Glutamatergic neuron (in vitro differentiated cells): ENCODE measurements at places on chromosomes 4 and X.
A peak's percentile ranks its signal among the peaks of the same experiment; 100 is the strongest.

DNA sequence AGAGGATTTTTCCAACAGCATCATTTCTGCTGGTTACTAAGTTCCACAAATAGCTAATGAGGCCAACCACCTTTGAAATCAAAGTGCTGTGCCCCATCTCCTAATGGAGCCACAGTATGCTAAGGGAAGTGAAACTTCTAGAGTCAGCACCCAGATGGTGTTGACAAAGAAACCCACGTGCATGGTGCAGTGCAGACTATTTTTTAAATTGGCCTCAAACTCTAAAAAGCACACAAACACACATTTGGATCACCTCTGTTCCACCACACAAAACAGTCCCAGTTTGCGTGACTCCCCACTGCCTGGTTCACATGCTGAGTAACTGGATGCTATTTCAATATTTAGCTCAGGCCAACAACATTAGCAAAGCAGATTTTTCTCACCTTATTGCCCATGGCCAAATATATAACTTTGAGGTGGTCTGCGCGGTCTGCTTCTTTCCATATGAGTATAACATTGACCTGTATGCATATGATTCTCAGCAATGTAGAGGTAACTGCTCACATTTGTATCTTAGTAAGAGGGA, 69.9 kb downstream of the AMELX start:
- DNase-seq: no peak

DNA sequence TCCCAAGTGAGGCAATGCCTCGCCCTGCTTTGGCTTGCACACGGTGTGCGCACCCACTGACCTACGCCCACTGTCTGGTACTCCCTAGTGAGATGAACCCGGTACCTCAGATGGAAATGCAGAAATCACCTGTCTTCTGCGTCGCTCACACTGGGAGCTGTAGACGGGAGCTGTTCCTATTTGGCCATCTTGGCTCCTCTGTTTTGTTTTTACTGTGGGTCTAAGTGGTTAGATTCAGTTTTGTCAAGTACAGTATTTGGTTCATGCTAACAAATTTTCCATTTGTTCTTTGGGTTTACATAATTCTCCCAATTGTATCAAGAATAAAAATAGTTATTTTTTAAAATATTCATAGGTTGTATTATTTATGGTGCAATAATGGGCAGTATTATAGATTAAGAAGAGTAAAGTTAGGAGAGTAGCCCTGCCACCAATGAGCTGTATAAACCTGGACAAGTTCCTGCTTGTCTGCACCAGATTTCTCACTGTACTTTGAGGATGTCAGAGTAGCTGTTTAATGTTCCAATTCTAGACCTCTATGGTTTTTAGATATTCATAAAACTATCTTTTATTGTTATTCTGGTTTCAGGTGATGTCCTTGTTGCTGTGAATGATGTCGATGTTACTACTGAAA, 23.4 kb downstream of the INTU start:
- no peak for DNase-seq

DNA sequence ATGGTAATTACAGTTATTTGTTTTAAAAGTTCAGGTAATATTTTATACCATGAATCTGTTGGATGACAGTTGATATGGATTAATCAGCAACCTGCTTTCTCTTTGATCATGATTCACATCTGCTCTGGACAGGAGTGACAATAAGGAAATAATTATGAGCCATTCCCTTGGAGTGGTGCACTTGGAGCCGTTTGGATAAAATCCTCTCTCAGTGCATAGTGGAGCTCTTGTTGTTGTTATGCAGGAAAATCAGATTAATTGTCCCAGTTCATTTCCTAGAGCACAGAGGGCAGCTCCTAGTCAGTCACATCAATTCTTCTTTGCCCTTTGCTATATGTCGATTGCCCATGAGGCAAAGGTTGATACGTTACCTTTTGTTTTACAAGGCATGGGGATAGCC, 668.3 kb upstream of the NR3C2 start:
- DNase-seq: no peak

DNA sequence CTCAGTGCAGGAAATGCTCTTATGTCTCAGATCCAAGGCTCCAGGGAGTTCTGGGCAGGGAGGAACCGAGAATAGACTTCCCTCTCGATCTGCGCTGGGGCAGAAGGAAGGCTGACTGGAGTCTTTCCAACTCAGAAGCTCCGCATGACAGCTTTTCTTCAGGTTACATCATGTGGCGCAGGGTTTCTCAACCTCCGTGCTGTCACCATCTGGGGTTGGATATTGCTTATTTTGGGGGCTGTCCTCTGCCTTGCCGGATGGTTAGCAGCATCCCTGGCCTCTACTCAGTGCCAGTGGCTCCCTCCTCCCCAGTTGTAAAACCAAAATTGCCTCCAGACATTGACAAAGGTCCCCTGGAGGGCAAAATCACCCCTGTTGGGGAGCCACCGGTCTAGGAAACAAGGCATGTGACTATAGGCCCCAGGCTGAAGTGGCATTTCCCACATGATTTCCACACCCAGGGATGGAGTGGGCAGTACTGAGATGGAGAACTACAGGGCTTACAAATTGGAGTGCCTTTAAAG, 21.4 kb downstream of the REELD1 start:
- no peak for DNase-seq

GRCh38 chr4:2598511-2599303, 62.3 kb downstream of the FAM193A start:
- no peak for DNase-seq

GRCh38 chrX:47576021-47576898, 6.0 kb upstream of the TIMP1 start:
- no peak for DNase-seq

- DNase-seq: no peak
These were observed 4.0 kb upstream of the EGF start for GRCh38 chr4:109908731-109909130.

DNA sequence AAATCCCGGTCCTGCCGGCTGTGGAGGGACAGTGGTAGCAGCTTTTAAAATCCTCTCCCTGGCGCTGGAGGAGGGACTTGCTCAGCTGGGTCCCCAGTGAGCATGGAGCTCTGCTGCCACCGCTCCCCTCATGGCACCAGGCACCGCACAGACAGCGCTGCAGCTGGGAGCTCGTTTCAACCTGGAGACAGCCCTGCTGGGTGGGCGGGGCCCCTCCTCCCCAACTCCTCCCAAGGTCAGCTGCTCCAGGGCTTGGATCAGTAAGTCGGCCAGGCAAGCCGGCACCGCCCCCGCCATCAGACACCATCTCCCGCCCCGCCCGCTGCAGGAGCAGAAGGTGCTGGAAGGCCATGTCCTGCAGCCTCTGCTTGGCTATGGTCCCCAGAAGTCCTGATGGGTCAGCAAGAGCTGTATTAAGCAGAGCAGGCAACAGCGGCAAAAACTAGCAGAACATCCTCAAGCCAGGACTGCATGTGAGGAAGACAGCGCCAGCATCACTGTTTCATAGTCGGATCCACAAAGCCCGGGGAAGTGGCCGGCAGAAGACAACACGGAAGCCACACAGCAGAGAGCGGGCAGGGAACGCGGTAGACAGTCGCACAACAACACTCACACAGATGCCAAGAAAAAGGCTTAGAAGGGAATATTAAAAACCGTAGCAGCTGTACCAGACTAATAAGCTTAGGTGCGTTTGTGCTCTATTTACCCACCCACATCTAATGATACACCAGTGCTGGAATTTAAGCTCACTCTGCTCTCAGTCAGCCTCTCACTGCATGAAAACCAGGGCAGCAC, 16.2 kb downstream of the ZFYVE28 start:
- DNase-seq: peak; percentile 60

DNA sequence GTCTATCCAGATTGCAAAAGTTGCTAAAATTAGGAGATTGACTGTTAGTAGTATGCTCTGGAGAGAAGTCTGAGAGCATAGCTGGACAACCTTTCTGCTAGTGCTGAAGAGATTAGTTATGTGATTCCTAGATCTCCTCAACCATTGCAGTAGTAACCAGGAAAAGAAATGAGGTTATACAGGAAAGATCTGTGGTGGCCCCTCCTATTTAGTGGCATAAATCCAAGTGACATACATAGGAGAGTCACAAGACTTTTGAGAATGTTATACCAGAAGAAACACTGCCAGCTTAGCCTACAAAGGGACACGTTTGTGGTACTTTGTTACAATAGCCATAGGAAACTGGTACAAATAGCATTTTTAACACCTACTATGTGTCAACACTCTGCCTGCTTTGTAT, 105.2 kb downstream of the ATP10D start:
- no peak for DNase-seq

- no peak for DNase-seq
These were observed 87.6 kb upstream of the TSPAN7 start for GRCh38 chrX:38473701-38474100.

DNA sequence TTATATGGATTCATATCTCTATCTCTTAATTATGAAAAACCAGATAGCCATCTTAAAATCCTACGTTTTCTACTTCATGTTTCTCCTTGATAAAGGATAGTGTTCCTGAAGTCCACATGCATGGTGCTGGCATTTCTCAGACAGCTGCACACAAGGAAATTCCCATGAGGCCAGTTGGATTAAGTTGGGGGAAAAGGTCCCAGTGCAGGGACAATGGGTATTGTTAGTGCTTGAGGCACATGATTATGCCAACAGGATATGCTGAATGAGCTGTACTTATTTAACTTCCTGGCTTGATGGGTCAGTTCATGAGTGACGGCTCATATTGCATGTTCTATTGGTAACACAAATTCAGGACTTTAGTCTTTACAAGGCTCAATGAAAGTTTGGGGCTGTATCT, 913.9 kb upstream of the NDST4 start:
- no peak for DNase-seq

- DNase-seq: peak; percentile 75
These were observed 11.8 kb upstream of the DCUN1D4 start for GRCh38 chr4:51831133-51831532.

- no peak for DNase-seq
These were observed 140.2 kb upstream of the TBL1X start for GRCh38 chrX:9324676-9325075.

DNA sequence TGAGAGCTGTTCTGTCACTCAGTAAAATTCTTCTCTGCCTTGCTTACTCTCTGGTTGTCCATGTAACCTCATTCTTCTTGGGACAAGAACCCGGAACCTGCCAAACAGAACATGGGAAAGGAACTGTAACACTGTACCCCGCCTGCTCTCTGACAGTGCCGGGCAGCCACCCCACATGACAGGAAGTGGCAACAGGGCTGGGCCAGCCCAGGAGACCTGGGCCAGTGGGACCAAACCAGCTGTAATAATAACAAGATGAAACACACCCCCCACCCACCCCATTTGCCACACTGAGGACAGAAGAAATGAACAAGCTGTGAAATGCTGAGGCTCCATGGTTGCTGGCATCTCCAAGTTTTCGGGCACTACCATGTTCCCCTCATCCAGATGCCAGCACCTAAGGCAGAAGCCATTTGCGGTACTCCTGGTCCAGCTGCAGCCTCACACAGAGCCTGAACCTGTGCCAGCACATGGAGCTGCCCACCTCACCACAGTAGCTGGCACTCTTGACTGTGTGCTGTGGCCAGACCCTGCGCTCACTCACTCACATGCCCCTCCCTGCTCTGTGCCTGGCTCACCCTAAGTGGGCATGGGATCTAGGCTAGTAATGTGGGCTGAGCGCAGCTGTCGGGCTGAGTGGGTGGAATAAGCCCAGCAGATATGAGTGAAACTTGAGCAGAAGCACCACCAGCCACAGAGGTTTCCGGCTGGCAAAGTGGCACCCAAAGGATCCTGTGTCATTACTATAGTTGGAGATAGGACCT, 126.2 kb upstream of the UGT8 start:
- no peak for DNase-seq

- no peak for DNase-seq
These were observed 4.8 kb upstream of the SCOC start for GRCh38 chr4:140368686-140369085.

- no peak for DNase-seq
These were observed 113.4 kb downstream of the PACRGL start for GRCh38 chr4:20813700-20814099.

- no peak for DNase-seq
These were observed 137.2 kb downstream of the FNIP2 start for GRCh38 chr4:158906073-158906472.
